ENCODE measurements at places on chromosomes 5 and 9. TPM values are rescaled to one million over a fixed set of nuclear protein-coding genes. Genes with fewer than 3 reads are reported as not detected.

DNA sequence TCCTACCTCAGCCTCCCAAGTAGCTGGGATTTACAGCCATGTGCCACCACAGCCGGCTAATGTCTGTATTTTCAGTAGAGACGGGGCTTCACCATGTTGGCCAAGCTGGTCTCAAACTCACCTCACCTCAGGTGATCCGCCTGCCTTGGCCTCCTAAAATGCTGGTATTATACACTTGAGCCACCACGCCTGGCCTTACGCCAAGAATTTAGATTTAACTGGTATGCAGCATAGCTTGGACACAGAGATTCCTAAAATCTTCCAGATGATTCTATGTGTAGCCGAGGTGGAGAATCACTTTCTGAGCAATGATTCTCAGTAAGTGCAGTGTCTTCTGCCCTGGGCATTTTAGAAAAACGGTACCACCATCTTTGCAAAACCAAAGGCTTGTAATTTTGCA is 74.1 kb downstream of the HABP4 start:
- no peak overlapping the region for H3K27ac ChIP-seq
- H3K4me1 ChIP-seq = peaks cover 4% of the 10 kb centered on the region
- DNase-seq = no peak
- H3K27me3 ChIP-seq = no peaks in the 10 kb centered on the region
- peaks cover 2% of the 10 kb centered on the region for H3K36me3 ChIP-seq

DNA sequence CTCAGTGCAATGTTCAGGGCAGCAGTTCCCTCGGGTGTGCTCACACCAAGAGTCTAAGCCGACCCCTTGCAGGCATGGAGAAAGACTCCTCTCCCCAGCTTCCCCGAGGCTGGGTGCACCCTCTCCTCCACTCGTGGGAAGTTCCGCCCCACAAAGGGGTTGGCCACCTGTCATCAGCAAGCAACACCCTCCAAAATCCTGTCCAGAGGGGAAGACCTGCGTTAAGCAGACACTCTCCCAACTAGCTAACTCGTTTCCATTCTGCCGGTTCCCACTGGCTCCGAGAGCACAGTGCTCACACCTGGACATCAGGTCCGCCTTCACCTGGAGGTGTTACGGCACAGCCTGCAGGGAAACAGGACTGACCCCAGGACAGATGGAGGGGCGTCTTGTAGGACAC is 117.9 kb upstream of the IRX4 start:
- no peak overlapping the region for H3K4me3 ChIP-seq
- H3K4me1 ChIP-seq = no peaks in the 10 kb centered on the region
- H3K27ac ChIP-seq = no peak overlapping the region

- H3K27me3 ChIP-seq = no peaks in the 10 kb centered on the region
- DNase-seq = no peak
- no peak overlapping the region for H3K4me3 ChIP-seq
- no peaks in the 10 kb centered on the region for H3K36me3 ChIP-seq
- H3K27ac ChIP-seq = no peak overlapping the region
- H3K4me1 ChIP-seq = no peaks in the 10 kb centered on the region
These were observed 18.0 kb downstream of the GABBR2 start for GRCh38 chr9:98690686-98691085.

DNA sequence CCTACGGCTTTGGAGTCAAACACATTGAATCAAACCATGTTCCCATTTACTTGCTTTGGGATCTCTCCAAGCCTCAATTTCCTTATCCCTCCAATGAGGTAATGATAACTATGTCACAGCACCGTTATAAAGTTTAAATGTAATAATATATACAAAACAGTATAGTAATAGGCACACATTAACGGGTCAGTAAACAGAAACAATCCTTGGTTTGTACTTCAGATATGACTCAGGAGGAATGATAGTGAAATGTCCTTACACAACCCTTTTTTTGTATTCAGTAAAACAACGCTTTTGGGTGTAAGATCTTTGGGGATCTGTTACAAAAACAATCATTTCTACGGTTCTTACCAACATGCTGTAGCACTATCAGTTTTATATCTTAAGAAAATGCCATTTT is 178.5 kb upstream of the GNA14 start:
- H3K27ac ChIP-seq = no peak overlapping the region
- DNase-seq = no peak
- H3K4me1 ChIP-seq = no peaks in the 10 kb centered on the region
- no peaks in the 10 kb centered on the region for H3K36me3 ChIP-seq

GRCh38 chr5:73591698-73592501 is 26.4 kb downstream of the UTP15 start:
- no peaks in the 10 kb centered on the region for H3K36me3 ChIP-seq
- no peaks in the 10 kb centered on the region for H3K27me3 ChIP-seq
- no peaks in the 10 kb centered on the region for H3K4me1 ChIP-seq

- H3K4me1 ChIP-seq = no peaks in the 10 kb centered on the region
- H3K4me3 ChIP-seq = no peak overlapping the region
- no peak for DNase-seq
- no peaks in the 10 kb centered on the region for H3K36me3 ChIP-seq
These were observed 322.9 kb upstream of the RPS23 start for GRCh38 chr5:82601077-82601476.

DNA sequence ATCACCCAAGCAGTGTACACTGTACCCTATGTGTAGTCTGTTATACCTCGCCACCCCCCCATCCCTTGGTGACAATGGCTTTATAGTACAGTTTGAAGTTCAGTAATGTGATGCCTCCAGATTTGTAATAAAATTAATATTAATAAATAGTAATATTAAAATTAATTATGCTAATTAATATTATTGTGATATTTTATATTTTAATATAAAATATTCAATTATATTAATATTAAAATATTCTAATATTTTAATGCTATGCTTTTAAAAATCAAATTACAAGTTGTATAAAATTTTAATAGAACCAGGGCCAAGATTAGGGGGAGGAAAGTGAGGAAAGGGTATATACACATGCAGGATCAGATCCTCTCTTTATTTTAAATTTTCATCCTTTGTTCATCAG is 147.7 kb upstream of the MAP3K1 start:
- peaks cover 32% of the 10 kb centered on the region for H3K4me1 ChIP-seq
- no peaks in the 10 kb centered on the region for H3K36me3 ChIP-seq
- DNase-seq = no peak
- H3K27ac ChIP-seq = no peak overlapping the region

DNA sequence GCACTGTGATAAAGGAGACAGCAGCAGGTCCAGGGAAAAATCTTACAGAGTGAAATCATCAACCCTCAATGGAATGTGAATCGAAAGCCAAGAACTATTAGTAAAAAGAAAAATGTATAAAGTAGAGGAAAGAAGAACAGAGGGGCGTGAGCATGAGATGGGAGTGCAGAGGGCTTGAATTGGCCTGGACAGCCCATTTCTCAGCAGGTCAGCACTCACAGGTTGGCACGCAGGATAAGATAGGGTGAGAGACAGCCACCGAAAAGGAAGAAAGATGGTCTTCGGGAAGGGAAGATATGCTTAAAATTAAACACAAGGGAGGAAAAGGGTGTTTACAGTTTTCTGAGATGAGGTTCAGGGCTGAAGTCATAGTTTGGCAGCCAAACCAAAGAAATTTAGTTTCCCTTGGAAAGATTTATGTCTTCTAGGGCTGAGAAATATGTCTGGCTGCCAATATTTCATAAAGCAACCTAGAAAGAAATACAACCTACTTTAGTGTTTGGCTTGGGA is 524.7 kb downstream of the SPATA31D1 start:
- no peak overlapping the region for H3K27ac ChIP-seq
- H3K27me3 ChIP-seq = no peaks in the 10 kb centered on the region
- no peaks in the 10 kb centered on the region for H3K4me1 ChIP-seq
- DNase-seq = no peak
- H3K36me3 ChIP-seq = no peaks in the 10 kb centered on the region
- H3K4me3 ChIP-seq = no peak overlapping the region

- DNase-seq = no peak
- H3K27me3 ChIP-seq = peaks cover 11% of the 10 kb centered on the region
- no peak overlapping the region for H3K27ac ChIP-seq
- no peaks in the 10 kb centered on the region for H3K4me1 ChIP-seq
- no peaks in the 10 kb centered on the region for H3K36me3 ChIP-seq
These were observed 31.1 kb upstream of the GAS1 start for GRCh38 chr9:86978413-86978812.

- DNase-seq = no peak
- H3K36me3 ChIP-seq = no peaks in the 10 kb centered on the region
- no peaks in the 10 kb centered on the region for H3K4me1 ChIP-seq
- peaks cover 4% of the 10 kb centered on the region for H3K27me3 ChIP-seq
These were observed 4.9 kb upstream of the SPATA31C2 start for GRCh38 chr9:88143179-88143578.

DNA sequence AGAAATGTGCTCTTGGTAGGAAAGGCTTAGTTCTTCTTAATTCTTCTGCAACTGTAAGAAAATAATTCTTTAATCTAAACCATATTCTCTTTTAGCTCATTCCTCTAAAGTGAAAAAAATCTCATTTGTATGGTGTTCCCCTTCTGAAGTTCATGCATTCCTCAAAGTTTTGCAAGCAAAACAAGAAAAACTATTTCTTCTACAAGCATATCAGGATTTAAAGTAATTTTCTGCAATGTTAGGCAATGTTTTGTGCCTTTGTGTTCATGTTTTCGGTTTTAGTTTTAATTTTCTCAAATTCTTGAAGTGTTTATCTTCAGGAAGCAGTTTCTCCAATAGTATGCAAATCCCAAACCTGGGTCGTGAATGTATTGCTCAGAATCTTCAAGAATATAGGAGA is 12.7 kb upstream of the GPR21 start:
- no peaks in the 10 kb centered on the region for H3K4me1 ChIP-seq
- no peak overlapping the region for H3K27ac ChIP-seq
- peaks cover 46% of the 10 kb centered on the region for H3K36me3 ChIP-seq
- H3K4me3 ChIP-seq = no peak overlapping the region

GRCh38 chr9:75545287-75545686 is 345.2 kb upstream of the PCSK5 start:
- H3K36me3 ChIP-seq = no peaks in the 10 kb centered on the region
- no peaks in the 10 kb centered on the region for H3K27me3 ChIP-seq
- no peak overlapping the region for H3K4me3 ChIP-seq
- H3K4me1 ChIP-seq = no peaks in the 10 kb centered on the region

GRCh38 chr5:52710972-52711596 is 76.6 kb upstream of the ITGA1 start:
- no peak overlapping the region for H3K27ac ChIP-seq
- no peaks in the 10 kb centered on the region for H3K27me3 ChIP-seq
- H3K36me3 ChIP-seq = no peaks in the 10 kb centered on the region
- H3K4me1 ChIP-seq = peaks cover 15% of the 10 kb centered on the region
- no peak for DNase-seq

GRCh38 chr5:148829248-148829594 is 2.8 kb downstream of the ADRB2 start:
- H3K36me3 ChIP-seq = no peaks in the 10 kb centered on the region
- H3K27me3 ChIP-seq = no peaks in the 10 kb centered on the region
- peaks cover 29% of the 10 kb centered on the region for H3K4me1 ChIP-seq
- peak overlapping the region; percentile 88 for H3K4me3 ChIP-seq
- no peak for DNase-seq

DNA sequence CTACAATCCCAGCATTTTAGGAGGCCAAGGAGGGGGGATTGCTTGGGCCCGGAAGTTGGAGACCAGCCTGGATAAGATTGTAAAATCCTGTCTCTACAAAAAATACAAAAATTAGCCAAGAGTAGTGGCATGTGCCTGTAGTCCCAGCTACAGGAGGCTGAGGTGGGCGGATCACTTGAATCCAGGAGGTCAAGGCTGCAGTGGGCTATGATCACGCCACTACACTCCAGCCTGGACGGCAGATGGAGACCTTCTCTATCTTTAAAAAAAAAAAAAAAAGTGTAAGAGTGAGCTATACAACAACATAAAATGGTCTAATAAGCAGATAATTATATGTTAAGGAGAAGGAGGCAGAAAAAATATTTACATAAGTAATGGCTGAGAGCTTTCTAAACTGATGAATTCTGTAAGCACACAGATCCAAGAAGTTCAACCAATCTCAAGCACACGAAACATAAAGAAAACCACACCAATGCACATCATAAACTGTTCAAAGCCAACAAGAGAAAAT is 23.0 kb downstream of the CDC14B start:
- H3K4me3 ChIP-seq = no peak overlapping the region
- no peaks in the 10 kb centered on the region for H3K36me3 ChIP-seq
- no peak overlapping the region for H3K27ac ChIP-seq
- no peak for DNase-seq
- no peaks in the 10 kb centered on the region for H3K4me1 ChIP-seq
- no peaks in the 10 kb centered on the region for H3K27me3 ChIP-seq

DNA sequence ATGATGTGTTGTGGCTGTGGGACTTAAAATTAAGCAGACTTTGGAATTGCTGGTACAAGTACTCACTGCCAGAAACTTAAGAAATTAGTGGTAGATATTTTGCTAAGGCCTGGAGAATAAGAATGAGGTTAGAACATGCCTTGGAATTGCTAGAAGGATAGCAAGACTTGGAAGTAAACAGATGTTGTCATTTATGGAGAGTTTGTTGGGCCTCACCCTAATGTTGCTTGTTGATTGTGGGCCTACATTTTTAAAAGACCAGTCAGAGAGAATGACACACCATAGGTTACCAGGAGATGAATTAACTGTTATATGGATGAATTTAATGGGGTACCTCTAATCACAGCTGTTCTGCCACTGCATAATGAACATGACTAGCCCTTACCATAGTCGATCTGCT is 120.1 kb upstream of the GAS1 start:
- H3K4me3 ChIP-seq = no peak overlapping the region
- H3K36me3 ChIP-seq = no peaks in the 10 kb centered on the region
- no peak overlapping the region for H3K27ac ChIP-seq
- no peaks in the 10 kb centered on the region for H3K4me1 ChIP-seq
- DNase-seq = no peak

DNA sequence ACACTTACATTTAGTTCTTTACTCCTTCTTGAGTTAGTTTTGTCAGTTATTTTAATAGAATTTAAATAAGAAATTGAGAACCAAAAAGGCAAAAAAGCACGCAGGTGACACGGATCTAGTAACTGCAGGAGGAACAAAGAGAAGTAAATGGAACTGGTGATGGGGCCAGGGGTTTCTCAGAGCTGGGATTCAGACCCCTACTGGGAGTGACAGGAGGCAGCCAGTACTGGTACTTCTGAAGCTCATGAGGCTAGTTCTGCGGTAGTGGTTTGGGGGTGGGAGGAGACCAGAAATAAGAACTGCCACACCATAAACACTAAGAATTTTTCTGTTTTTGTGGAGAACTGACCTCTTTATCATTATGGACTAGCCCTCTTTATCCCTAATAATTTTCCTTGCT is 48.2 kb downstream of the OXCT1 start:
- DNase-seq = no peak
- peaks cover 10% of the 10 kb centered on the region for H3K36me3 ChIP-seq
- H3K27ac ChIP-seq = no peak overlapping the region
- H3K4me1 ChIP-seq = no peaks in the 10 kb centered on the region

- DNase-seq = no peak
- peaks cover 8% of the 10 kb centered on the region for H3K27me3 ChIP-seq
- no peaks in the 10 kb centered on the region for H3K36me3 ChIP-seq
- H3K4me1 ChIP-seq = no peaks in the 10 kb centered on the region
- no peak overlapping the region for H3K4me3 ChIP-seq
These were observed 72.3 kb upstream of the ANXA1 start for GRCh38 chr9:73079326-73079725.

MAP3K1 gene
- total RNA-seq = 62.5 TPM

GCNT1 gene
- total RNA-seq = 0.36 TPM

PFN3 gene
- not detected for total RNA-seq

GBA2 gene
- total RNA-seq = 17.3 TPM

TAF1L gene
- not detected for total RNA-seq

MEIKIN gene
- total RNA-seq = not detected

ZNF367 gene
- total RNA-seq = 6.5 TPM

All from CD4-positive, alpha-beta T cell (primary cell).